ENCODE measurements at places on chromosomes 12 and 14. TPM values are rescaled to one million over a fixed set of nuclear protein-coding genes. Genes with fewer than 3 reads are reported as not detected.

DNA sequence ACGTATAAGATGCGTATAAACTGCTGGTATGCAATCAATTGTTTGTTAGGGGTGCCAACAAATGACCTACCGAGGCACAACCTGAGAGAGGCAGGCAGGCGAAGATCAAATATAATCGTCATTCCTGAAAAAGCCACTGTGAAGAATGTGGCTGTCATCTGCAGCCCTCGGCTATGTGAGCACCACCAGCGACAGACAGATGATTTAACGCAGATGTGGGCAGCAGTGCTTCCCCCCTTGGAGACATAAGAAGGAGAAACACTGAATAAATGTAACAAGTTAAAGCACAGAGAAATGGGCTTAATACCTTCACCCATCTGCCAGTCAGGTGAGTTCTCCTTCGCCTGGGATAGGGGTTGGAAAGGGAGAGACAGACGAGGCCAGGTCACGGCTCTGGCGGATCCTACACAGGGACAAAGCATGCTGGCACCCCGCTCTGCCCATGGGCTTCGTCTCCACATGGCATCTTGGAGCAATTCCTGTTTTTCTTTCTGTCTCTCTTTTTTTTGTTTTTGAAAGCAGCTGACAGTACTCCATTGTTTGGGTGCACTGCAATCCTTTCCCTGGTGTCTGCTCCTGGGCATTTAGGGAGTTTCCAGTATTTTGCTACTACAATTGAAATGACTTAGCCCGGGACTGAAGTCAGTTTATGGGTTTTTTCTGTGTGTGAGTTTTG is 28.1 kb downstream of the TNFAIP2 start:
- no peak for DNase-seq

TAS2R50 gene
- 0.14 TPM for polyA plus RNA-seq

AKAP6 gene
- polyA plus RNA-seq, result 3.6 TPM

RFLNA gene
- 10.8 TPM for polyA plus RNA-seq

TBX3 gene
- polyA plus RNA-seq, result 89.4 TPM

CNPY2 gene
- polyA plus RNA-seq, result 143 TPM

Data from left renal cortex interstitium (tissue), 4 donors.